ENCODE measurements at places on chromosomes 12 and 14. TPM values are rescaled to one million over a fixed set of nuclear protein-coding genes. Genes with fewer than 3 reads are reported as not detected.

CBX5 gene
- total RNA-seq, result 271 TPM

TUBA1B gene
- total RNA-seq, result 985 TPM

GCN1 gene
- total RNA-seq, result 117 TPM

PLEKHD1 gene
- 2.0 TPM for total RNA-seq

FGF6 gene
- not detected for total RNA-seq

CLEC4E gene
- total RNA-seq, result not detected

KRT71 gene
- not detected for total RNA-seq

C1S gene
- total RNA-seq, result 4.1 TPM

LRP1-AS gene
- total RNA-seq, result not detected

MYF5 gene
- total RNA-seq, result not detected

DPPA3 gene
- not detected for total RNA-seq

GLS2 gene
- total RNA-seq, result 3.1 TPM

REP15 gene
- 3.0 TPM for total RNA-seq

LRRK2 gene
- total RNA-seq, result 0.49 TPM

FBLN5 gene
- total RNA-seq, result 6.9 TPM

TAS2R9 gene
- 0.26 TPM for total RNA-seq

Measured in progenitor cell of endocrine pancreas (in vitro differentiated cells).